ENCODE measurements at places on chromosomes 3 and 15.

DNA sequence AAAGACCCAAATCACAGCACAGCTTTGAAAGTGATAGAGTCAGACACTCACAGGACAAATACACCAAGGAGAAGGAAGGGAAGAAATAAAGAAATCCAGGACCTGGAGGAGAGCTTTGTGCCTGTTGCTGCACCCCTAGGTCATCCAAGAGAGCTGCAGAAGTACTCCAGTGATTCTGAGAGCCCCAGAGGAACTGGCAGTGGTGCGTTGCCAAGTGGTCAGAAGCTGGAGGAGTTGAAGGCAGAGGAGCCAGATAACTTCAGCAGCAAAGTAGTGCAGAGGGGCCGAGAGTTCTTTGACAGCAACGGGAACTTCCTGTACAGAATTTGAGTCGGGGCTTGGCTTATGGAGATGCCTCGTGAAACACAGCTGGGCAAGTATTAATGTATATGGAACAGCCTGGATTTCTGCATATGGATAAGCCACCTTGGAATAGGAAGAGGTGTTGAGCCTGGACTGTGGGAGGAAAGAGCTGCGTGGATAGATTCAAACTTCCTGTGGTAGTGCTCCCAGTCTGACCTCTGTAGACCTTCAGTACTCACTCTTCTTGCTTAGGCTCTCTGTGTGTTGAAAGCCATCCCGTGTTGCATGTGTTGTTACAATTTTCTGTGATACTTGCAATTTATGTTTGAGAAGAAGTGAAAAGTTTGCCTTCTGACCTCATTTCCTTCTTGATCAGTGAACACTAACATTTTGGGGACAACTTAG lies 6.1 kb downstream of the NGRN start:
- DNase-seq: no peak

DNA sequence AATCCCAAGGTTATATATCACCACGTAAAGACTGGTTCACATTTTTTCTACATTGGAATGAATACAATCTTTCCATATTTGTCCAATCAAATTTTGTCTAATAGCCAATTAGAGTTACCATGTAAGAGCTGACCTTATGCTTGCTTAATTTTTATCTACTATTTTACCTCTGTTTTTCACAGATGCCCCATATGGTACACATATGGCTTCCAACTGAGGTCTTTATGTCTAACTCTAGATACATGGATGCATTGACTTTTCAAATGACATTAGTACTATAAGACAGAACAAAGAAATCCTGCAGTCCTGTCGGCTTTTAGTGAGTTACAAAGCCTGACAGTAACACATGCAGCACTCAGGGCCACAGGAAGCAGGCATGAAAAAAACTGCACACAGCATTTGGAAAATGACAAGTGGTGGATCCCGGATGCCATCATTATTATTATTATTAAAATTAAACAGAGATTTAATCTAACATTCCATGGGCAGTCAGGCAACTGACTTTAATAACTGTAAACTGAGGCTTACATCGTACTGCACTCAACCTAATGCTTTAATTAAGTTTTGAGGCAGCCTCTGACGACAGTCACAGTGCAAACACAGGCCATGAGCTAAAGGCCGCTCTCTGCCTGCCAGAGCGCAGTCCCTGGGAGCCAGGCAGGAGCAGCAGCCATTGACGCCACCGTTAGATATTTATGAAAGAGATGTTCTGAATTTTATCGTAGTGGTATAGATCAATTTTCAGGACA lies 113.9 kb upstream of the TMCO5A start:
- no peak for DNase-seq

GRCh38 chr15:95170561-95171380 lies 939.4 kb downstream of the MCTP2 start:
- no peak for DNase-seq

GRCh38 chr15:48097264-48097663 lies 23.5 kb upstream of the SLC24A5 start:
- DNase-seq: no peak

- DNase-seq: no peak
Measured at GRCh38 chr3:132626955-132627354, 29.9 kb downstream of the ACKR4 start.

DNA sequence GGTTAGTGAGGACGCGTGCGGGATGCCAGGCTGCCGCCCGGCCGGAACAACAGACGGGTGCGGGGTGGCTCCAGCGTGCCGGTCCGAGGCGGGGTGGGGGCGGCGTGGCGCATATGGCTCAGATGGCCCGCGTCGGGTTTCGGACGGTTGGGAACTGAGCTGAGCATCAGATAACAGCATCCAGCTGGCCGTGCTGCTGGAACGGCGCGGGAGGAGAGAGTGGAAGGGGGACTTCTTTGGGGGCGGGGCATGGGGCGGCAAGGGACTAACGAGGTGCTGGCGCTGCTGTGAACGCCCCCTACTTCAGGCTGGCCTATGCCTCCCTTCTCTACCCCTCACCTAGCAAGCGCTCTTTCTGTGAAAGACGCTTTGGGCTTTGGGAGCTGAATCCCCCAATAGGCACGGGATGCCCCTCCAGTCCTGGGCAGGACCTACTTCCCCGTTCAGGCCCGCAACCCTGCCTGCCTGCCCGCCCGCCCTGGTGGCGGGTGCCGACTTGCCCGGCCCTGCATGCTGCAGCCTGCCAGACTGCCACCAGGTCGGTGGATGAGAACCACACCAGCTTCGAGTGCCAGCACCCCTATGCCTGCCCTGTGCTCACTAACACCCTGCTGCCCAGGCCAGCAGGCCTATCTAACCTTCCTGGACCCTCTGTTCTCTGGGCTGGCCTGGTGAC lies 542 bp downstream of the INKA1 start:
- DNase-seq: no peak

DNA sequence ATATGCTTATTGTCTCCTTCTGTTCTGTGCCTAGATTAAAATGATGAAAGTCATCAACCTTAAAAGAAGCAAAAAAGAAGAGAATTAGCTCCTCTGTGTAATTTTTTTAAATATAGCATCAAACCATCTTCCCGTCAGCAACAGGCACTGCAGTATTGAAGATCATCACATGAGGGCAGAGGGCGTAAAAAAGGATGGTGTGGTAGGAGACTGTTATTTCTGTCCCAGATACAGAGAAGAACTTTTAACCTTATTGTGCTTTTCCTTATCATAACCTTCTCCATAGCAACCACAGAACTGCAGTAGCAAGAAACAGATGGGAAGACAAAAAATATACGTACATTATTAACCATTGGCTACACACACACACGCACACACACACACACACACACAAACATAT lies 88.8 kb downstream of the IGSF11 start:
- no peak for DNase-seq

DNA sequence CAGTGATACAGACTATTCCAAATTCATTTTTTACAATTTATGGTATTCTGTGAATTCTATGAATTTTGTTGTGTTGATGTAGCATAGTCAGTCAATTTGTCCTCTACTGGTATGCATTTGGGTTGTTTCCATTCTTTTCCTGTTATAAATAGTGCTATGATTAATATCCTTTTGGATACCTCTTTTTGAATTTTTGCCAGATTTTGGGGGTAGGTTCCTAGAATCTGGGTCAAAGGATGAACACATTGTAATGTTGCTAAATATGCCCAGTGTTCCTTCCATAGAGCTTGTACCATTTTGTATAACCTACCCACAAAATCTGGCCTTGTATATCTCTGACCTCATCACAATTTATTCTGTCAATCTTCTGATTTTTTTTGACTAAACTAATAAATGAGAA lies 44.4 kb upstream of the C3orf38 start:
- no peak for DNase-seq

GRCh38 chr3:123571264-123571972 lies 13.4 kb downstream of the HACD2 start:
- DNase-seq: no peak
